Effector CD4-positive, alpha-beta T cell (primary cell): ENCODE measurements at places on chromosomes 1 and 21.

- no peak for DNase-seq
These were observed 7.1 kb downstream of the CYB561D1 start for GRCh38 chr1:109500941-109501381.

DNA sequence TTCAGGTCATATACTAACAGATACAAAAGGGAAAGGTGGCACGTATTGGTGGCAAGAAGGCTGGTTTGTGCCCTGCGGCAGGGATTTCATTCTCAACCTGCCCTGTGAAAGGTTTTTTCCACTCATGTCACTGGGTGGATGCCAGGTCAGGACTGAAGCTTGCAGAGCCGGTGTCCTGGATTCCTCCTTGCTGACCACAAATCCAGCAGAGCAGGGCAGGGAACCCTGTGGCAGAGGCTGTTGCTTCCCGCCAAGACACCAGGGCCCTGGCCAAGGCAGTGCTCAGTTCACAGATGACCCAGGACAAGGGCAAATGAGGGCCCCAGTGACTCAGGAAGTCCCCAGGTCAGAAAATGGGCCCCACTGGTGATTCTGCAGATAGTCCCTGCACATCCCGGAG lies 16.4 kb downstream of the BSND start:
- no peak for DNase-seq

- DNase-seq, result no peak
These were observed 15.0 kb upstream of the THEM5 start for GRCh38 chr1:151868486-151868885.

GRCh38 chr1:220368352-220369265 lies 96.4 kb upstream of the RAB3GAP2 start:
- DNase-seq, result no peak

DNA sequence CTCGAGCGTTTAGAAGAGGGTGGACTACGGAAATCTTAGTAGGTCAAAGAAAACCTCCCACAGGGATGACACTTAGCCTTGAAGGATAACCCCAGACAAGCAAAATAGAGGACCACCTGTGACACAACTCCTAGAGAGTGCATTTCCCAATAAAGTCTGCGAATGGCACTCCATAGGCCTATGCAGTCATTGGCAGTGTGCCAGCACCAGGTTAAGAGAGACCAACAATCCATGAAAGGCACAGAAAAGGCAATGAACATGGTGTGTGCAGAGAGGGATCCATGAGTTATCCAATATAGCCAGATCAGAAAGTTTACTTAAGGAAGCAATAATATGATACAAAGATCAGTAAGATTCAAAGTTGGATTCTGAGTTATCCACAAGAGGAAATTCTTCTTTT lies 45.2 kb upstream of the FMO2 start:
- no peak for DNase-seq

DNA sequence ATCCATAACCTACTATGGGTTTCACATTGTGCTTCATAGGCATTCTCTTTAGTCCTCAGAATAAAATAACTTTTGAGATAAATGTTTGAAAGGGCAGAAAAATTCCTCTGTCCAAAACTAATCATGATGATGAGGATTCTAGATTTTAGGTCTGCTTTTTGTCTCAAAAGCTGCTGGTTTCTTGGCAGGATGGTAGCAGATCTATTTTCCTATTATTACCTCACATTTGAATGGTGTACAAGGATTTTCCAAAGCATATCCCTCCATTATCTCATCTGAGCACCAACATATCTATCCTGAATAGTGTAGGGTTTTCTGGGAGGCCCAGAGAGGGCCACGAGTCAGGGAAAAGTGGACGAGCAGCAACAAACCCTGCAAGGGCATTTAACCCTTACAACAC lies 201.9 kb downstream of the PLPP3 start:
- no peak for DNase-seq

DNA sequence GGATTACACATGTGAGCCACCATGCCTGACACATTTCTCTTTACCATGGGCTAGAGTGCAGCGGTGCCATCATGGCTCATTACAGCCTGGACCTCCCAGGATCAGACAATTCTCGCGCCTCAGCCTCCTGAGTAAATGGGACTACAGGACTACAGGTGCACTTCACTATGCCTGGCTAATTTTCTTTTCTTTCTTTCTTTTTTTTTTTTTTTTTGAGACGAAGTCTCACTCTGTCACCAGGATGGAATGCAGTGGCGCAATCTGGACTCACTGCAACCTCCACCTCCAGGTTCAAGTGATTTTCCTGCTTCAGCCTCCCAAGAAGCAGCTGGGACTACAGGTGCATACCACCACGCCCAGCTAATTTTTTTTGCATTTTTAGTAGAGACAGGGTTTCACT lies 14.8 kb upstream of the KIF1B start:
- DNase-seq, result no peak

DNA sequence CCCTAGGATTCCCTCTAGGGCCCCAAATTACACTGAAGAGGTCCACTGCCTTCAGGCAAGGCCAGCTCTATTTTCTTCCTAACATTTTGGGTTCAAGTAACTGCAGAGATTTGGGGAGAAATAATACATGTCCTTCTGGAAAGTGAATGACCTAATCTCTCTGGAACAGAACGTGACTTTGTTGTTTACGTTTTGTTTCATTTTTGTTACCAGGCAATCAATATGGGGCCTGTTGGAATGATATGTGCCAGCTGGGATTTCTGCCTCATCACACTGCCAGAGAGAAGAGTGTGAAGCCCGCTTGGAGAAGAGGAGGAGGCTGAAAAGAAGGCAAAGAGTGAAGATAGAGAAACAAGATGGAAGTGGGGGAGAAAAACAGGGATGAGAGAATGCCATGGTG lies 116.7 kb downstream of the FASLG start:
- DNase-seq, result no peak

- DNase-seq, result no peak
These were observed 135.8 kb upstream of the B3GALT2 start for GRCh38 chr1:193322211-193322610.

DNA sequence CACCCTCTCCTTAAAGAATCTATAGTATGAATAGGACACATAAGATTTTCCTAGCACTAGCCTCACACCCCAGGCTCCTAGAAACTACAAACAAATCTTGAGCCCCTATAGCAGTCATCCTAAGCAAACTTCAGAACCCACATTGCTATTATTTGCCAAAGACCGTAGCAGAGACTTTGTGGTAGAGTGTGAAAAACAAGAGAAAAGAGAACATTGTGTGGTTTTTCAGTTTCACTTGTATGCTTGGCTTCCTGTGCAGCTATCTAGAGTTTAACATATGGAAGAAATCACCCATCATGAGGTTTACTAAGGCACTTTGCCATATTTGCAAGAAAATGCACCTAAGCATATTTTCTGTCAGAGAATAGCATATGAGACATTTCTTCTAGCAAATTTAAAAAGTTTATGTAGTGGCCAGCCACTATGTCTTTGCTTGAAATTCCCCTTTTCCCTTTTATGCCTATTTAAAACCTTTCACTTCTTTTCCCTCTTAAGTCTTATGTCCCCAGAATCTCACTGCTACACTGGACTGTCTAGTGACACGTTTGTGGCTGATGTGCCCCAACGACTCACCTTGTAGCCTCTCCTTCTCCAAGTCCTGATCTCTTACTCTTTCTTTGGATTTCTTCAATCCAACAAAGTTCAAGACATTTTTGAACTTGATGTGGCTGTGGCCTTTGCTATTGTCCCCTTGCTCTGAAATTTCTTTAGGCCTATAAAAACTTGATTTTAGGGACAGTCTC lies 25.6 kb downstream of the CCDC190 start:
- DNase-seq, result no peak

GRCh38 chr1:228175316-228176023 lies 9.9 kb downstream of the IBA57 start:
- DNase-seq, result no peak

DNA sequence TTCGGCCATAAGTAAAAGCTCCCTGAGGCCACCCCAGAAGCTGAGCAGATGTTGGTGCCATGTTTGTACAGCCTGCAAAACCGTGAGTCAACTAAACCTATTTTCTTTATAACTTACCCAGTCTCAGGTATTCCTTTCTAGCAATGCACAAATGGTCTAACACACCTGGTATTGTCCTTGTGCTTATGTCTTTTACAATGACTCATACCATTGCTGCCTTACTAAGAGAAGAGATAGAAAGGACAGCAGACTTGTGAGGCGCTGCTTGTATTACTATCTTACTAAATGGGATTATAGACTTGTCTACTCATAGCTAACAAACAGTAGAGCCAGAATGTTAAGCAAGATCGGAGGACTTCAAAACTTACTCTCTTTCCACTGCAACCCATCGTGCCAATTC lies 18.5 kb upstream of the CYYR1 start:
- DNase-seq, result no peak

GRCh38 chr1:178093494-178093950 lies 382 bp upstream of the RASAL2 start:
- no peak for DNase-seq
